Stimulated activated CD8-positive, alpha-beta memory T cell treated with anti-CD3 and anti-CD28 coated beads, Interleukin-4, amount 100 ng/mL, for 4 hours (primary cell): ENCODE measurements at places on chromosomes 5 and 9.

DNA sequence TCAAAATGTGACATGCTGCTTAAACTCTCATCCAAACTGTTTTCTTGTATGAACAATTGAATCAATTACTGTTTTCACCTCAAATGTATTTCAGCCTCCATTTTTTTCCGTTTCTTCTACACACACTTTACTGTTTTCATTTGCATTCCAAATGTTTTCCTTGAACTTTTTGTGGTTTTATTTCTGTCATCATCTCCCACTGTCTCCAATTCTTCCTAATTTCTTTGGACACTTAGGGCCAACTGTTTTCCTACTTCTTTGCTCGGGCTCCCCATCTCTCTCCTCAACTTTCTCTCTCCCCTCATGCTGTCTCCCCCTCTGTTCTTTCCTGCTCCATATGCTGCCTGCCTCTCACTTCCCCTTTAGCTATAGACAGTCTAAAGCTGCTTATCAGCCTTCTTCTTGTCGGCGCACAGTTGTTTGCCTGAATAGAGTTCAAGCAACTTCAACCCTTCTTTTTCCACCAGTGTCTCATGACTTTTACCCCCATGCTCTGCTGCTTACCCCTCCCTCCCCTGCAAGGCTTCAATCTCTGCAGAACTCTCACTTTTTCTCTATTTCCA lies 443.4 kb downstream of the DTWD2 start:
- no peak for DNase-seq

GRCh38 chr5:159340511-159340910 lies 10.2 kb upstream of the IL12B start:
- DNase-seq, result no peak

- DNase-seq, result no peak
Measured at GRCh38 chr9:75979362-75979761, 88.9 kb downstream of the PCSK5 start.

GRCh38 chr5:39475881-39476842 lies 51.4 kb upstream of the DAB2 start:
- DNase-seq, result no peak

- DNase-seq, result no peak
Measured at GRCh38 chr5:56838409-56839039, 23.2 kb downstream of the MAP3K1 start.

DNA sequence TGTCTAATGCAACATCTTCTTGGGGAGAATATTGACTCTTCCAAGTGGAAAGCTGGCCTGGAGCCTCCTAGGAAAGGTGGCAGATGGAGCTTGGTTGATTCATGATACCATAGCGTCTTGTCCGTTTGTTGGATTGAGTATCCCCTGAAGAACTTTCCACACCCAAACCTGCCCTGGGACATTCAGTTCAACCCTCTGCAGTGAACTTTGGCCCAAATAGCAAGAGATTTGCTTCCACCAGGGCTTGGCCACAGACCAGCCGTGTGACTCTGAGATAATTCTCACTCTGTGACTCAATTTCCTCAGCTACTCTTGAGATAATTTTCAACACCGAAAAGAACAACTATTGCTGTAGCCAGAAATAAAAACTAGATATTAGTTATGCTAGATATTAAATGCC lies 108.0 kb upstream of the RAD23B start:
- DNase-seq, result no peak

DNA sequence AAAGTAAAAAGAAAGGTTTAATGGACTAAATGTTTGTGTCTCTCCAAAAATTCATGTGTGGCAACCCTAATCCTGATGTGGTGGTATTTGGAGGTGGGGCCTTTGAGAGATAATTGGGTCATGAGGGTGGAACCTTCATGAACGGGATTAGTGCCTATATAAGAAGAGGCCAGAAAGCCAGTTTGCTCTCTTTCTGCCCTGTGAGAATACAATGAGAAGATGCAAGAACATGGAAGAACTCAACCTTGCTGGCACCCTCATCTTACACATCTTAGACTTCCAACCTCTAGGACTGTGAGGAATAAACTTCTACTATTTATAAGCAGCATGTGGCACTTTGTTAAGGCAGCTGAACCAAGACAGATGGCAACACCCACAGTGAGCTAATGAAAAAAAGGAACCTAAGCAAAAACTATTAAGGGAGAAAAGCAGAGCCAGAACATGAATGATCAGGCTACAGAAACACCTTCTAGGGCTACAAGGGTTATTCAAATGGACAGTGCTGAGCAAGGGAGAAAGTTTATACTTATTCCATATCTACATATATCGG lies 159.5 kb downstream of the PLK2 start:
- DNase-seq, result no peak

GRCh38 chr9:123481209-123481865 lies 125.3 kb downstream of the CRB2 start:
- DNase-seq, result no peak

DNA sequence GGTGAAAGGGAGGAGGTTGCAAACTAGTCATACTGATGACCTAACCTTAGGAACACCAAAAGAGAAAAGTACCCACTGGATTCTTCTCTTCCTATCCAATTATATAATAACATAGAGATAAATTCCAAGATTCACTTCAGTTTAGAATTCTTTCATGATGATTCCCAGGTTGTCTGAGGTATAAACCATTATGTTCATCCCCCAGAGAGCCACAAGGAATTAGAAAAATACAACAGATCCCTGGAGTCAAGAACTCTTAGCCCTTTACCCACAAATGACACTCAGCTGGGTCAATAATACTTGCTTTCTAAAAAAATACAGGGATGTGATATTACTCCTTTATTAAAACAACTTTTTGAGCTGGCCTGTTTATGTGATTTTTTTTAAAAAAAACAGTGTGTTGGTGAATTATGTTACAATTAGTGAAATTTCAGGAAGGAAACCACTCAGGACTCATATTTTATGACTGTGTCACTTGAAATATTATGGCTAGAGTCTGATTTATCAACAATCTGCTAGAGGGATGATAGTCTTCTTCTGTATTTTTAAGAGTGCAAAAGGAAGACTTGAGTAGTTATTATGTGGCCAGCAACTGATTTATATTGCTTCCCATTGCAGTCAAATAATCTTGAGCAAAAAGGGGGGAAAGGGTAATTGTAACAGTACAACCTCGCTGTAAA lies 338.2 kb downstream of the NFIB start:
- DNase-seq, result no peak

DNA sequence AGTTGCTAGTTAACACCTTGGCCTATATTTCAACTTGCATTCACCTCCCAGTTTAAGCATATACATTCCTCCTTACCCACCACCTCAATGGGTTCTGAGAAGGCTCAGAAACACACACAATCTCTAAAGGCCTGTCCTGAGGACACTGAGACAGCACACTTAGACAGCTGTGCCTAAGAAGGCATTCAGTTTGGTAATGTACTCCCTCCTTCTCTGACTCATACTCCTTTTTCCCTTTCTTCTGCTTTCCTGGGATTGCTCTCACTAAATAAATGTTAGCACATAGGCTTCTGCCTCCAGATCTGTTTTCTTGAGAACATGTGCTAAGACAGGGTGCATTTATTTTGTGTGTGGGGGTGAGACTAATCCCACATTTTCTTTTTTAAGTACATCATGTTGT lies 456.8 kb upstream of the CDH6 start:
- DNase-seq, result no peak

GRCh38 chr9:14313951-14314423 lies at the start of gene NFIB:
NFIB (minus strand) TSS chr9:14314141; CDS start chr9:14313511, 630 bp downstream.
- no peak for DNase-seq

GRCh38 chr5:179585941-179586401 lies 35.6 kb downstream of the RUFY1 start:
- no peak for DNase-seq

GRCh38 chr9:13269589-13270452 lies 9.7 kb downstream of the MPDZ start:
- DNase-seq, result no peak

- DNase-seq, result no peak
Measured at GRCh38 chr9:79129865-79130480, 441.8 kb upstream of the TLE4 start.

- DNase-seq, result no peak
Measured at GRCh38 chr5:102622262-102622661, 123.5 kb upstream of the SLCO6A1 start.

DNA sequence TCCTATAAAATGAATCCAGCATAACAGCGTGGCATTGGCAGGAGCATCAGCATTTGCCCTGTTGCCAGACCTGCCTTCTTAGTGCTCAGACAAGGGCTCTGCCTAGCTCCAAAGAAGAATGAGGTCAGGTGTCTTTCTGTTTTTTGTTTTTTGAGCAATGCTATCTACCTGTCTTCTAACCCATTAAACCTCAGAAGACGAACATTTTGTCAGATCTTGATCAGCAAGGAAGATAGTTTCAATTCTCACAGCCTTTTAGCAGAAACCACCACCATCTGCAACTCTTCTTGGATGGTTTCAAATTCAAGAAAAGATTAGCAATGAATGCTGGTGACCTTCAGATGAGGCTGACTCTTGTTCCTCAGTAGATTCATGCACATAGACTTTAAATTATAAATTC lies 103.5 kb upstream of the IQGAP2 start:
- DNase-seq, result no peak
